ENCODE measurements at places on chromosomes 12 and 14.

DNA sequence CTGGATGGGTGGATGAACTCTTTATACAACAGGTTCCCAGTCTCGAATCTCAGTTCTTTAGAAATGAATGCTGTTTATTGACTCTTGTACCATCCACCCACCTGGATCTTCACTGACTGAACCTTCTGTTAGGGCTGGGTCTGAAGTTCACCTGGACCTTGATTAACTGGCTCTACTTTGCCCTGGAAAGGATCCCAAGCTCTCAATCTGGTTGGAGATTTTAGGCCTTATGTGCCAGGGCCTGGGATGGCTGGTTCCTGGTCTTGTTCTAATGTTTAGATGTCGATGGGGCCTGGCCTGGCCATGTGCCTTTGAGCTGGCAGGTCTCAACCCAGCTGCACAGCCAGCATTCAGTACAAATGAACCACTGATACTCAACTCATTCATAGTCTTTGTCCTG lies 76.5 kb upstream of the MED13L start:
- DNase-seq, result no peak

- DNase-seq, result no peak
These were observed 7.2 kb downstream of the HHIPL1 start for GRCh38 chr14:99651953-99652746.

DNA sequence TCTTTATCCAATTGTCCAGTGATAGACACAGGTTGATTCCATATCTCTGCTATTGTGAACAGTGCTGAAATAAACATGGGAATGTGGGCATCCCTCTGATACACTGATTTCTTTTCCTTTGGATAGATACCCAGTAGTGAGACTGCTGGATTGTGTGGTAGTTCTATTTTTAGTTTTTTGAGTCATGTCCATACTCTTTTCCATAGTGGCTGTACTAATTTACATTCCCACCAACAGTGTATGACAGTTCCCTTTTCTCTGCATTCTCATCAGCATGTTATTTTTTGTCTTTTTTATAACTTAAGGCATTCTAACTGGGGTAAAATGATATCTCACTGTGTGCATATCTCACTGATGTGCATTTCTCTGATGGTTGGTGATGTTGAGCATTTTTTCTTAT lies 24.8 kb upstream of the VASH1 start:
- DNase-seq, result no peak

DNA sequence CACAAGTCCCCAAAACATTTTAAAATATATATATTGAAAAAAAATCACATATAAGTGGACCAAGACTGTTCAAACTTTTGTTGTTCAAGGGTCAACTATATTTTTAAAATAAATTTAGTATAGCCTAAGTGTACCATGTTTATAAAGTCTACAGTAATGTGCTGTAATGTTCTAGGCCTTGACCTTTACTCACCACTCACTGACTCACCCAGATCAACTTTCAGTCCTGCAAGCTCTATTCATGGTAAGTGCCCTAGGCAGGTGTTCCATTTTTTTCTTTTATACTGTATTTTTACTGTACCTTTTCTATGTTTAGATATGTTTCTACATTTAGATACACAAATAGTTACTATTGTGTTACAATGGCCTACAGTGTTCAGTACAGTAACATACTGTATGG lies 23.4 kb upstream of the TMTC1 start:
- DNase-seq, result no peak

Measured in hematopoietic multipotent progenitor cell treated with erythropoietin and hydrocortisone succinate and interleukin-3 and kit ligand, for 8 days (in vitro differentiated cells).